ENCODE measurements at places on chromosomes 2 and 18.

- peak; percentile 99 for DNase-seq
Observed at GRCh38 chr18:51197661-51198424, at the start of gene MEX3C. Gene MEX3C (minus strand): TSS chr18:51197681. CDS start chr18:51197320, 361 bp downstream.

DNA sequence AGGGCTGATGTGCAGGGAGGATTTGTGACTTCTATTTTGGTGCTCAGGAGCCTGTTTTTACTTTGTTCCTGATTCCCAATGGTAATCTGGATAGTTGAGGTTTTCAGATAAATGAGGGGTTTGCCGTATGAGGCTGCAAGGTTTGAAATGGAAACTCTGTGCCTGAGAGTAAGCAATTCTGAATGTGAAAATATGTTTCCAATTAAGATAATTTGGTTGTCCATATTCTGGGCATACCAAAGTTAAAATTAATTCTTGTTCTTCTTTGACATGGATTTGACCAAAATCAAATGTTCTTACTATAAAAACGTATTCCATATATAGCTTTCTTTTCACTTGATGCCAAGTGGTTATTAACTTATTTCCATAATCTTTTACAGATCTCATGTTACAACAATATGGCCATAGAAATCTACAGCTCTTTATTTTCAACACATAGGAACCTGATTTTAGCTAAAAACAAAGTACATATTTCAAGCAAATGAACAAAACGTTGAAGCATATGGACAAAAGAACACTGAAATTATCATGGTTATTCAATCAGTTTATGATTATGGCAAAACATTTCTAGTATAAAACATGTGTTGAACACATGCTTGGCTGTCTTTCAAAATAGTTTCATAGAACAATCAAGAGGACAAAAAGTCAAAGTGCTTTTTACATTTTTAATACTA is 63.4 kb upstream of the ARHGAP28 start:
- DNase-seq = no peak

GRCh38 chr18:37378336-37379010 is 187.1 kb downstream of the CELF4 start:
- no peak for DNase-seq

- DNase-seq = no peak
Observed at GRCh38 chr2:64166637-64167420, 22.6 kb upstream of the PELI1 start.

DNA sequence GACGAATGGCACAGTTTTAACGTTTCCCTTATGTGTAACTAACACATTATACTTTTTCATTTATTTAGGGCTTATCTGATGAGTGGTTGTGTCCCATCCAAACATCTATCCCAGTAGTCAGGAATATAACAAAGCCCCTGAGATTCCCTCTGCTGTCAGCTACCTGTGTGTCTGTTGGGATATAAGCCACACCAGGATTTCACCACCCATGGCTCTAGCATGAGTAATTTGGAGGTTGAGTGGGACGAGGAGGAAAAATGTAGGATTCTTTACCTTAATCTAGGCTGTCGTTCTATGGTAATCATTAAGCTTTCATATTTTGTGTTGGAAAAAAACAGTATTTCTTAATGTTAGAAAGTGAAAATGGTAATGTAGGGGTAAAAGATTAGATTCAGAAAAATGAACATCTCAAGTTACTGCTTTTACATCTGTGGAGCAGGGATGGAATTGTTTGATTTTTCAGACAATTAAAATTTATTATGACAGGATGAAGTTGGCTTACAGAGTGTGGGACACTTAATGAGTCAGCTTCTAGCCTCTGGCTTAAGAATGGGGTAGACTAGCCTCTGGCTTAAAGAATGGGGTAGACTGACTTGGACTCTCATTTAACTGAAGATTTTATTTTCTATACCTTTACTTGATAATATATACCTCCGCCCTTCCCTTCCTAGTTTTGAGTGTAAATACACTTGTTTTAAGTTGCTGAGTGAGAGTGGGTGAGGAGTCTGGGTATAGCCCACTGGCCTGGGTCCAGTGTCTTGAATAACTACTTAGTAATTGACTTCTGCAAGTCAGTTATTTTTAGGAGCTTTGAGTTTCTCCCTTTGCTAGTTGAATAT is 88.5 kb upstream of the RANBP2 start:
- no peak for DNase-seq

DNA sequence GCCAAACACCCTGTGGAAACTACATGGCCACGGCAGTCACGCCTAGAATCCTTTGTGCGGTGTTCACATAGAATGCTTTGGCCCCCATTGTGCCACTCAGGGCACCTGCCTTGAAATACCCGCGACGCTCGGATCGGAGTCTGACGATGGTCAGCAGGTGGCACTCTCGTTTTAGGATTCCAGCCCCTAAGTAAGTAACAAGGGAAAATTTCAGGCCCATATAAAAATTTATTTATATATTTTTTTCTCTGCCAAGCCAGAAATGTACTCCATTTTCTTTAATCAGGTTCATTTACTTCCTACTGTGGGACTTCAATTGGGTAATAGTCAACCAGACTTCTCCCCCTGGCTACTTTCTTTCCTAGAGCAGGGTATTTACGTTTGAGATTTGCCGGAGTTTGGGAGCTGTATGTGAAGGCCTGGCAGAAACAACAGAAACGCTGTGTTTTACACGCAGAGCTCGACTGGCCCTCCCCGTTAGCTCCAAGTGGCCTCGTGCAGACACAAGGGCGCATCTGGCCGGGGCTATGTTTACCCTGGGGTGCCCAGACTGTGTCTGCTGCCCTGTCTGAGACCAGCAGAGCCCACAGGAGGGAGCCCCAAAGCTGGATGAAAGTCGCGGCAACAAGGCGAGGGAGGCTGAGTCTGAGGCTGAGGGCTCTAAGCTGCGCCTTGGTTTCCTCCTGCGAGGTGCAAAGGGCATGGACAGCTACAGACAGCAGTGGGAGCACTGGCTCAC is 41.6 kb downstream of the LRRC30 start:
- DNase-seq = no peak

DNA sequence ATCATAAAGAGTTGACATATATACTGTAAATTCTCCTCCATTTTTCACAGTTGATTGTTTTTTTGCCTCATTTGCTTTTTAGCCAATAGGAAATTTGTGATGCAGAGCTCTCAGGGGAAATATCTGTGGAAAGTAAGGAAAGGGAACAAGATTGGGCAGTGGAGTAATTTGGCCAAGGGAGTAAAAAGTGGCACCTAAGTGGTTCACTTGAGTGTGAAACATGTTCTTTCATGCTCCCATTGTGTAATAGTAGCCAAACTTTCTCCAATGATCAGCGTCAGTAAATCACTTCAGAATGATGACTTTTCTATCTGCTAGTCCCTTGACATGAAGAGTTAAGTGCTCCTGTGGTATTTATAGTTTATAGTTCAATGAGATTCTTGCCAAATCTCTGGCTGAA is 141.9 kb upstream of the KCNJ3 start:
- DNase-seq = no peak

DNA sequence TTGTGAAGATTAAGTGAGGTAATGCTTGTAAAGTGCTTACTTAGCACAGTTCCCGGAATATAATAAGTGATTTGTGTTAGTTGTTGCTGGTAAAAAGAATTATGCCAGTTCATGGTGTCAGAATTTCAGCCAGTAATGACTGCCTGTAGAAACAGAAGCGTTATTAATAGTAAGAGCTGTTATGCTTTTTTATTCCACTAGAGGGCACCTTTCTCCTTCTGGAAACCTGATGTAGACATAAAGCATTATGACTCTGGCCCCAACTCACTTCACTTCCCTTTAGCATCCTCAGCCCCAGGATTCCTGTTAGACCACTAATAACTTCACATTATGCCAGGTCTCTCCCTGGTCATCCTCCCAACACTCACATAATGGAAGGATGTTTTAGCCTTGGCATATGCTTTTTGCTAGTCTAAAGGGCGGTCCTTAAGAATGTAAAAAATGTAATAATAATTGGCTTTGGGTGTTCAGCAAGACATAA is 34.9 kb downstream of the C18orf54 start:
- DNase-seq = peak; percentile 69

DNA sequence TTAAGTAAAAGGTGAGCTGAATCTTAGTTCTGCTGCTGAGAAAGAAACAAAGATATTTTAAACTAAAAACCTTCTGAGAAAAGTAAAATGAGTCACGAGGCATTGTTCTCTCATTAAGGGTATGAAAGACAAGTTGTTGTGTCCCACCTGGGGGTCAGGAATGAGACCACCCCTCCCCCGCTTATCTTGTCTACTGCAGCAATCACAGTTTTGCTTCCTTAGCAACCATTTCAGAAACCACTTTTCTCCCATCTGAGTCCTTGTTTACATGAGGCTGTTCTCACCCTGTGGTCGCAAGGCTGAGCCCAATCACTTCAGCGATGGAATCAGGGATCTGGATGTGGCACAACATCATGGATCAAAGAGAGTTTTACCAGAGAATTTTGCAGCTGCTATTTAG is 377.6 kb upstream of the NETO1 start:
- DNase-seq = no peak

GRCh38 chr18:63079114-63079513 is 240.5 kb downstream of the BCL2 start:
- DNase-seq = no peak

- peak; percentile 49 for DNase-seq
Observed at GRCh38 chr2:204072443-204073324, 136.1 kb downstream of the ICOS start.

DNA sequence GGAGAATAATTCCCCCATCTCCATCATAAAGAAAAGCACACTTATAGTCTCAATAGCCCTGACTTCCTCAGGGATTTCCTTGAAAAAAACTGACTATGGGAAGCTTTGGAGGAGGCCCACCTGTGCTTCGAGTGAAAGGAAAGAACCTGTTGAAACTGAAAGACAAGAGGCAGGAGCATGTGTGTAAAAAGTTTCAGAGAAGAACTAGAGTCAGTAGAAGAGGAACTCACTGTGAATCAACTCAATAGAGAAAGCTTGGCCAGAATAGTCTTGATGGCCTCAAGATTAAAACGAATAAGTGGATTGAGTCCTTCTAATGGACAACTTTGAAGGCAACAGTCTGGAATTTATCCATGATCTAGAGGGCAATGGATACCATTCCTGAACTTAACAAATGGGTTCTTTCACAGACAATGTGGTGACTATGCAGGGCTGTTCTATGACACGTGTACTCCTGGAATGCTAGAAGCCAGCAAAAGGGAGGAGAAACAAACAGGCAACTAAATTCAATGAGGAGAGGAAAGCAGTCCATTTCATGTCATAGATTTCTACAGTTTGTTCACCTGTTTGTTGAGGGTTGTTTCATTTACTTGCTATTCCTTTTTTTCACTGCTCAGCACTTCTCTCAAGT is 442.3 kb downstream of the GRB14 start:
- DNase-seq = no peak

GRCh38 chr2:13135856-13136255 is 419.1 kb downstream of the TRIB2 start:
- DNase-seq = no peak

GRCh38 chr18:50312296-50313030 is 25.0 kb upstream of the CXXC1 start:
- no peak for DNase-seq

DNA sequence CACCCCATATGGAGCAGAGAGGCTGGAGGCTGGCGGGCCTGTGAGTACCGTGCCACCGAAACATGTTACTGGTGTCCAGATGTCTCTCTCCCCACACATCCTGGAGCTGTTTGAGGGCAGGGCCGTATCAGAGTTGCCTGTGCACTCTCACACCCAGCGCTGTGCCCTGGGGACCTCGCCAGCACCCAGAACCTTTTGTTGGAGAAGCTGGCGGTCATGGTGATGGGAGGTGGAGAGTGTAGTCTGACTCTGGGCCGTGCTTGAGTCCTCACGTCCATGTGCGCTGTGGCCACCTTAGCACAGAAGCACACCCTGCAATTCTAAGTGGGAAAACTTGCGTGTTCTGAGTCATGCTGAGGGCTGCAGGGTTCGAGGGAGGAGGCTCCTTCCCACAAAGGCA is 259.2 kb downstream of the NDUFA10 start:
- no peak for DNase-seq

DNA sequence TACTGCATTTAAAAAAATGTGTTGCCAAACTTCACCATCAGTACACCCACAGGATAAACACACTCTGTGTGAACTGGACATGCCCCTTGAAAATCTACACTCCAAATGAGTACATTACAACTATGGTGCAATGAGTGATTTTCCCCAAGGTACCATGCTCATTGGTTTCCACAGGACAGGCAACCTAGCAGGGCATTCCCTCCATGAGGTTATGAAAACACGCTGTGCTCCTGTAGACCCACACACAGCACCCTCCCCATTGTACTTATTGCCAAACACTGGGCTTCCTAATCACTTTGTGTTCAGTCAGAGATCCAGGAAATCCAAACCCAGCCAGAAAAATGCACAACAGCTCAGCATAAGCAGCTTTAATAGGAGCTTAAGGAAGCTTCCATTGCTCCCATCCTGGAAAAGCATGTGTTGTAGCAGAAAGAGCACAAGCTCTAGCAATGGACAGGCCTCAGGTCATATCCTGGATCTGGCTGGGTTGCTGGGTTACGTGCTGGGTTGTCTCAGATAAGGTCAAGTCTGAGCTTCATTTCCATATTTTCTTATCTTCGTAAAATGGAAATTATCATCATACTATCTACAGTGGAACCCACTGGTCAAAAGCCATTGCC is 20.8 kb upstream of the ATIC start:
- no peak for DNase-seq

- no peak for DNase-seq
Observed at GRCh38 chr18:61608316-61608715, 275.1 kb downstream of the CDH20 start.

- no peak for DNase-seq
Observed at GRCh38 chr2:231614559-231615057, 21.9 kb downstream of the TEX44 start.

DNA sequence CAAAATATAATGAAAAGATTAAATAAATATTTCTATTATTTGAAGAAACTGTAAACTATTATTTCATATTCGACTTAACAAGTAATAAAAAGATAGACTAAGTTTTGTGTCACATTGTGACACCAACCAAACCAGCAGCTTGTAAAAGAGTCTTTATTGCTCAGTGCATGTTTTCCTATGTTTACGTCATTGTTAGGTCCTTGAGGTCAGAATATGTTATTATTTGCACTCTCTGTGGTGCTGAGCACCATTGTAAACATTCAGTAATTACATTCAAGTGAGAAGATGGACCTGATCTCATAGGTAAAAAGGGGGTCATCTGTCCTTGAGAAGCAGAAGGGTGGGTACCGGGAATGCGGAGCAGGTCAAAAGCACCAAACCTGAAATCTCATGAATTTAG is 1999.1 kb upstream of the CELF4 start:
- DNase-seq = no peak

GRCh38 chr2:238796223-238796885 is 51.5 kb upstream of the TWIST2 start:
- DNase-seq = no peak

- DNase-seq = no peak
Observed at GRCh38 chr2:186697536-186697935, 3.7 kb downstream of the FAM171B start.

- no peak for DNase-seq
Observed at GRCh38 chr2:208584378-208584985, 177.9 kb downstream of the PTH2R start.

DNA sequence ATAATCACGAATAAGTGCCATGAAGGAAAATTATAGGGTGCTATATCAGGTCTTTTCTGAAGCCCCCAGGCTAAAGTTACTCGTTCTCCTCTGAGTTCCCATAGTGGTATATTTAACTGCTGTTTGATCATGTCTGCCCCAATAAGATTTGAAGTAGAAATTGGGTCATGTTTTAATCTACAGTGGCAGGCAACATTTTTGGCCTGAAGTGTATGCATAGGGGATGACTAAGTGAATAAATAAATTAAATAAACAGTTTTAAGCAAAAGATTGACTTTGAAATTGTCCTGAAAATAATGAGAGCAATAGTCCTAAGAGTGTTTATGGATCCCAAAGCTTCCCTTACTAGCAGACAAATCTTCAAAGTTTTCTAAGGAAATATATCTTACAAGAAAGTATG is 500.9 kb downstream of the TNS1 start:
- no peak for DNase-seq

GRCh38 chr2:70435138-70435537 is 118.5 kb downstream of the TGFA start:
- no peak for DNase-seq

All from CD4-positive, alpha-beta T cell treated with Interleukin-4 for 4 hours (primary cell).